Activated T-helper 1 cell treated with anti-CD3 and anti-CD28 coated beads, Interleukin-2, amount 50 U/mL, for 16 hours (primary cell): ENCODE measurements at places on chromosomes 13 and 19.

- DNase-seq = no peak
These were observed 497.7 kb downstream of the MYO16 start for GRCh38 chr13:109126891-109127641.

- no peak for DNase-seq
These were observed 25.7 kb downstream of the TFDP1 start for GRCh38 chr13:113610266-113610665.

GRCh38 chr13:86840250-86841191 is 830.6 kb upstream of the SLITRK5 start:
- DNase-seq = no peak

DNA sequence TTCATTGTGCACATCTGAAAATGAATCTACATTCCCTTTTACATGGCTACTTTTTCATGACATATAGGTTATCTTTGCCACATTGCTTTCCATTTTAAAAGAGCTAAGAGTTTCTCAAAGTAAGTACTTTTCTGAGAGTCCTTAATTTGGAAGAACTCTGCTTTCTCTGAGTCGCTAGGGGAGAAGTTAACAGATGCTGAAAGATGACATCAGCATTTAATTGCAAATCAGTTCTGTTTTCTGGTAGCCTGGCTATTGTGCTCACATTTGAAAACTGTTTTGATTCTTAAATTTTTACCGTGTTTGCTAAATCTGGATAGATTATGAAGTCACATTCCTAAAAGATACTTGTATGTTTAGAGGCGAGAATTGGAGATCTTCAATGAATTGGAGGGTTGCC is 107.7 kb upstream of the C1QTNF9B start:
- DNase-seq = no peak

- DNase-seq = no peak
These were observed 30.8 kb downstream of the USPL1 start for GRCh38 chr13:30648522-30649012.

GRCh38 chr13:104206450-104207044 is 1140.3 kb upstream of the SLC10A2 start:
- no peak for DNase-seq

- no peak for DNase-seq
These were observed 739 bp upstream of the ILF3 start for GRCh38 chr19:10653482-10653731.

GRCh38 chr13:69458013-69458412 is 649.6 kb upstream of the ATXN8OS start:
- DNase-seq = no peak

DNA sequence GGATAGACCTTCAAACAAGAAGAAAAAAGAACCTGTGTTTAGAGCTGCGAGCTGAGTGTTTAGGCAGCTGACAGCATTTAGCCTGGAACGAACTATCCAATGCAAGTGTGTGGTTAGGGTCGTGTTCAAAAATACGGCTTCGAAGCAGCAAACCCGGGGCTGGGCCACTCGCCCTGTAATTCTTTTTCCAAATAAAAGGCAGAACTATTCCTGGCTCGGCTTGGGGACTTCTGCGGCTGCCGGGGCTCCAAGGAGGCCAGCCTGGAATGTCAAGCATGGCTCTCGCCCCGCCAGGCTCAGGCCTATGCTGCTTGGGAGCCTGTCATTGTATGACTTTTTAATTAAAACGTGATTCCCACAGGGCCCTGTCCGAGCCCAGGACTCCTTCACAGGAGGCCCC is 51.7 kb upstream of the KLF2 start:
- no peak for DNase-seq

GRCh38 chr13:52838433-52839107 is 9.9 kb downstream of the PCDH8 start:
- no peak for DNase-seq

DNA sequence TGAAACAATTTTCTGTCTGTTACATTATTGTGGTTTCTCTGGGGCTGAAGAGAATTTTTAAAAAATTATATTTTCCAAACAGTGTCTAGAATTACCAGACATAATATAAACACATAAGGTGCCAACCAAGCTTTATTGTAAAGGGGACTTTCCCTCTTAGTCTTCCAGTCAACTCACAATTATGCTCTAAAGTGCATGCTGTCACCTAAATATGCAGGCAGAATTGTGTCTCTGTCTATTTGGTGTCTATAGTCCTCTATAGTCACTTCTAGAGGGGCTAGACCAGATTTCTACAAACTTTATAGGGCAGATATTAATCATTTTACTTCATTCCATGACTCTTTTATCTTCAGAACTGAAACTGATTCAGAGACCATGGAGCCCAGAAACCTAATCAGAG is 12.8 kb downstream of the ZNF254 start:
- DNase-seq = no peak

- DNase-seq = no peak
These were observed 3.6 kb downstream of the NACC1 start for GRCh38 chr19:13121551-13122274.

GRCh38 chr19:2148482-2149135 is 2.8 kb downstream of the AP3D1 start:
- DNase-seq = no peak

GRCh38 chr19:45848922-45849321 is 14.0 kb downstream of the SYMPK start:
- no peak for DNase-seq

- DNase-seq = no peak
These were observed 120.7 kb upstream of the SOX1 start for GRCh38 chr13:111946214-111946613.

- DNase-seq = no peak
These were observed 39.2 kb upstream of the FGF14 start for GRCh38 chr13:102441085-102441484.

GRCh38 chr19:11422163-11423065 is 3.3 kb upstream of the RGL3 start:
- DNase-seq = peak; percentile 38

DNA sequence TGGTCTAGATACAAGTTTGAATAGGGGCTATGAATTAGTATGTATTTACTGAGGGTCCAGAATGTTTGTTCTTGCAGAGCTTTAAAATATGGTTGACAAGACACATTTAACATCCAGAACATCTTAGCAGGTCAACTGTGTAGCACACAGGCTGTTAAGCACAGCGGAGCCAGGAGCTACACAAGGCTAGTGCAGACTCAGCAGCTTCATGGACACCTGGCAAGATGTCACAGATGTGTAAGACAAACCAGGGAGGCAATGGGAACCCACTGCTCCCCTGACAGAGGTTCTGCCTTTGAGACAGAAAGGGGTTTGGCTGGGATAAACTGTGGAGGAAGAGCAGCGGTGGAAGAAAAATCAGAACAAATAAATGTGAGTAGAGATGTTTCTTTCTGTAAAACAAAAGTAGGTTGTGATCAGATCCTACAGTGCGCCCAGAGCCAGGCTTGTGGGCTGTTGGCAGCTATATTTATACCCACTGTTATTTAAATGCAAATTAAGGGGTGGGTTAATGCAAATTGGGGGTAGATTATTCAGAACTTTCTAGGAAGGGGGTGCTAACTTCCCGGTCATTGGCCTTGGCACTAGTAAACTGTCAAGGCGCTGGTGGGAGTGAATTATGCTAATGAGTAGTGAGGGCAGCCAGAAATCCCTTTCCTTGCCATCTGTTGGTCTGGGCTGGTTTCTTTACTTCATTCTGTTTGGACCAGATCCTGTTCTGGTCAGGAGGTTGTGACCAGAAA is 33.0 kb downstream of the MIPEP start:
- DNase-seq = no peak

- DNase-seq = no peak
These were observed 1560.2 kb downstream of the EFNB2 start for GRCh38 chr13:104975272-104975671.

GRCh38 chr13:26923824-26924605 is 163.4 kb upstream of the GPR12 start:
- no peak for DNase-seq

DNA sequence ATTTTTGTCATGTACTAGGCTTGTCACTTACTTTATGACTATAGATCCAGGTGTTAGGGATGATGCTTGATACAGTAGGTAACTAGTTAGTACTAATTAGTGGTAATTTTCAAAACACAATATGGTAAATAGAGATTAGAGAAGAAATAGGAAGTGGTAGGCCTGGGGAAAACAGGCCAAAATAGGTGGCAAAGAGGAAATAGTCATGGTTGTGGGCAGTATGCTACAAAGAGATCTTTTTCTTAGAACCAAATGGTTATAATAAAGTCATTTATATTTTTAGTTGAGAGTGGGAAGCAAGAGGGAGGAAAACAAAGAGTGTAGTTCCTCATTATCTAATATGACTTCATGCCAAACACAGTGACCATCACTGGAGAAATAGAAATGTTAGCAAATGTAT is 9.1 kb upstream of the VWA8 start:
- DNase-seq = no peak

DNA sequence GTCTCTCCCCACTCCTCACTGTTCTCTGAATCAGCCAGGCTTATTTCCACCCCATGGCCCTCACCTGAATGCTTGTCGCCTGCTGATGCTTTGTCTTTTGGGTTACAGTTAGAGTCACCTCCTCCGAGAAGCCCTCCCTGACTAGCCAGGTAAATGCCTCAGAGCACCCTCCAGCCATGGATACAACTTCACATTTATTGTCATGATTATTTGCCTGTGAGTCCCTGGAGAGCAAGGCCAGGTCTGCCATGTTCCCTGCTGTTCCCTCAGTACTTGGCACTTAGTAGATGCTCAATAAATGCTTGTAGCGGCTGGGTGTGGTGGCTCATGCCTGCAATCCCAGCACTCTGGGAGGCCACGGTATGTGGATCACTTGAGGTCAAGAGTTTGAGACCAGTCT is 3.7 kb upstream of the PDE4C start:
- no peak for DNase-seq

GRCh38 chr13:74201530-74201929 is 67.3 kb upstream of the KLF12 start:
- DNase-seq = no peak

DNA sequence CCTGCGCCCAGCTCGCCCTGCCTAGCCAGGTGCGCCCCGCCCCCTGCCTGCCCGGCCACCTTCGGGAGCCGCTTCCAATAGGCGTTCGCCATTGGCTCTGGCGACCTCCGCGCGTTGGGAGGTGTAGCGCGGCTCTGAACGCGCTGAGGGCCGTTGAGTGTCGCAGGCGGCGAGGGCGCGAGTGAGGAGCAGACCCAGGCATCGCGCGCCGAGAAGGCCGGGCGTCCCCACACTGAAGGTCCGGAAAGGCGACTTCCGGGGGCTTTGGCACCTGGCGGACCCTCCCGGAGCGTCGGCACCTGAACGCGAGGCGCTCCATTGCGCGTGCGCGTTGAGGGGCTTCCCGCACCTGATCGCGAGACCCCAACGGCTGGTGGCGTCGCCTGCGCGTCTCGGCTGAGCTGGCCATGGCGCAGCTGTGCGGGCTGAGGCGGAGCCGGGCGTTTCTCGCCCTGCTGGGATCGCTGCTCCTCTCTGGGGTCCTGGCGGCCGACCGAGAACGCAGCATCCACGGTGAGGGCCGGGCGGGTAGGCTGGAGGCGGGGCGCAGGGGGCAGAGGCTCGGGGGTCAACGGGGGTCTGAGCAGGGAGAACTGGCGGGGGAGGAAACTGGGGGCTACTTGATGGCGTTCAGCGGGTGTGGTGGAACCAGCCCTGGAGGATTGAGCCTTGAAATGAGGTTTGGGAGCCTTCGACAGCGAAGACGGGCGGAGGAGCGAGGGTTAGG is at the start of gene SPINT2:
Gene SPINT2 (plus strand): TSS at position 88 of the 727 bp plus-strand sequence. CDS start 320 bp downstream, at position 408.
- no peak for DNase-seq

- DNase-seq = no peak
These were observed 172.2 kb downstream of the KCNRG start for GRCh38 chr13:50187352-50188029.

GRCh38 chr13:92823059-92823458 is 403.5 kb upstream of the GPC6 start:
- no peak for DNase-seq

- DNase-seq = no peak
These were observed 318.2 kb downstream of the MYO16 start for GRCh38 chr13:108947551-108948030.

- no peak for DNase-seq
These were observed 6.6 kb downstream of the EFNB2 start for GRCh38 chr13:106528718-106529414.

GRCh38 chr19:50025794-50026549 is at the start of gene ZNF473:
Gene ZNF473 (plus strand): TSS chr19:50026005. CDS start chr19:50031083, 5,078 bp downstream.
- peak; percentile 85 for DNase-seq

GRCh38 chr13:94303644-94304174 is 175.8 kb downstream of the DCT start:
- no peak for DNase-seq

- DNase-seq = no peak
These were observed 18.8 kb downstream of the GAS6 start for GRCh38 chr13:113845055-113845454.

- no peak for DNase-seq
These were observed 4.2 kb downstream of the KLK3 start for GRCh38 chr19:50858886-50859285.

GRCh38 chr19:16232127-16232526 is 34.4 kb downstream of the AP1M1 start:
- DNase-seq = no peak

DNA sequence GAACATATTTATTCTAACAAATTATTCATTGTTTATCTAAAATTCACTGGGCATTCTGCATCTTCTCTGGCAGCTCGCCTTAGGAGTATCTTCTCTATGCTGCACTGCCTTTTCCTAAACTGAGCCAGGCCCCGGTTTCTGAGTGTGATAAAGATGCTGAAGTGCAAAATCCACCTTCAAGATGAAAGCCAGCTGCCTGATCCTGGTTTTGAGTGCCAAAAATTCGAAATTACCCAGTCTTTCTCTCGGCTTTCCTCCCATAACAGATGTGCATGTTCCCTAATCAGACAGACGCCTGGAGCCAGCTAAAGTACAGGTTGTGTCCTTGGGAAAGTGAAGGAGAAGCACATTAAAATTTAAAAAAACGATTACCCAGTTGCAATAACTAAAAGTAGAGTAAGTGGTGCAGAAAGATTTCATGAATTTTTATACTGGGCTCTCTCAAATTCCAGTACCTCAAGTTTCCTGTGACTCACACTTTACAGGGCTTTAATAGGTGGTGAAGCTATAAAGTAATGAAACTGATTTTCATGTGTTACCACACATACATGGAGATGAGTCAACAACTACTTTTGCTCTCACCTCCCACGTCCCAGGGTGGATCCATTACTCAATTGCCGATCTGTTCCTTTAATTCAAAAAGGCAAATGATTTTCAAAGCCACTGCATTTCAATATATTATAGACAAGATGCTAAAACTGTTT is 65.0 kb upstream of the GTF2F2 start:
- DNase-seq = no peak

- DNase-seq = peak; percentile 65
These were observed 2.8 kb upstream of the CIRBP start for GRCh38 chr19:1266129-1266915.

DNA sequence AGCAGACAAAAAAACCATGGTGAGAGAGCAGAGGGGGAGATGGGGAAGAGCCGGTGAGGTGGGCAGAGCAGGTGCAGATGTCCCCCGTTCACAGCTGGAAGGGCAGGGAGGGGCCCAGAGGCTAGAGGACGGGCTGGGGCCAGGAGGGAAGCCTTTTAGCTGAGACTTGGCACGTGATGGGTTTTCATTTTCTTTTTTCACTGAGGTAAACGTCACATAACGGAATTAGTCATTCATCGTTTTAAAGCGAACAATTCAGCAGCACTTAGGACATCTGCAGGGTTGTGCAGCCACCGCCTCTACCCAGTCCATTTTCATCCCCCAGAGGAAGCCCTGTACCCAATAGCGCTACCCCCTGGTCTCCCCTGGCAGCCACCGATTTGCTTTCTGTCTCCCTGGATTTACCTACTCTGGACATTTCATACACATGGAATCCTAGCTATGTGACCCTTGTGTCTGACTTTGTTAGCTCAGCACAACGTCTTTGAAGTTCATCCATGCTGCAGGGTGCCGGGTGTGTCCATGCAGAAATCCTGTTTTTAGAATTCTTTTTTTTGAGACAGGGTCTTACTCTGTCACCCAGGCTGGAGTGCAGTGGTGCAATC is 16.0 kb upstream of the EMC10 start:
- no peak for DNase-seq

- no peak for DNase-seq
These were observed 62.0 kb downstream of the XPO4 start for GRCh38 chr13:20840568-20840967.
